Posterior vena cava (tissue), 2 donors: ENCODE measurements at places on chromosomes 11 and 22. TPM values are rescaled to one million over a fixed set of nuclear protein-coding genes. Genes with fewer than 3 reads are reported as not detected.

- DNase-seq: peak; percentile 44
Measured at GRCh38 chr22:44525941-44526778, 28.1 kb upstream of the RTL6 start.

- peak; percentile 49 for DNase-seq
Measured at GRCh38 chr22:37259540-37260029, 15.5 kb upstream of the RAC2 start.

The KCNJ4 gene
- not detected for total RNA-seq

GRCh38 chr11:118872403-118872821, 11.3 kb upstream of the CXCR5 start:
- no peak for DNase-seq

- no peak for DNase-seq
Measured at GRCh38 chr11:109547356-109548027, 125.5 kb downstream of the C11orf87 start.

The TMEM121B gene
- 0.38 TPM for total RNA-seq

The CCDC116 gene
- total RNA-seq: 0.23 TPM

The FAM181B gene
- total RNA-seq: 0.42 TPM

- peak; percentile 98 for DNase-seq
Measured at GRCh38 chr22:39520226-39521105, at the start of gene ATF4. Gene ATF4 (plus strand): TSS chr22:39520562. CDS start chr22:39521446, 884 bp downstream.

- no peak for DNase-seq
Measured at GRCh38 chr11:104286129-104286528, 122.2 kb upstream of the PDGFD start.

GRCh38 chr22:44566911-44567310, 68.9 kb upstream of the RTL6 start:
- DNase-seq: no peak

DNA sequence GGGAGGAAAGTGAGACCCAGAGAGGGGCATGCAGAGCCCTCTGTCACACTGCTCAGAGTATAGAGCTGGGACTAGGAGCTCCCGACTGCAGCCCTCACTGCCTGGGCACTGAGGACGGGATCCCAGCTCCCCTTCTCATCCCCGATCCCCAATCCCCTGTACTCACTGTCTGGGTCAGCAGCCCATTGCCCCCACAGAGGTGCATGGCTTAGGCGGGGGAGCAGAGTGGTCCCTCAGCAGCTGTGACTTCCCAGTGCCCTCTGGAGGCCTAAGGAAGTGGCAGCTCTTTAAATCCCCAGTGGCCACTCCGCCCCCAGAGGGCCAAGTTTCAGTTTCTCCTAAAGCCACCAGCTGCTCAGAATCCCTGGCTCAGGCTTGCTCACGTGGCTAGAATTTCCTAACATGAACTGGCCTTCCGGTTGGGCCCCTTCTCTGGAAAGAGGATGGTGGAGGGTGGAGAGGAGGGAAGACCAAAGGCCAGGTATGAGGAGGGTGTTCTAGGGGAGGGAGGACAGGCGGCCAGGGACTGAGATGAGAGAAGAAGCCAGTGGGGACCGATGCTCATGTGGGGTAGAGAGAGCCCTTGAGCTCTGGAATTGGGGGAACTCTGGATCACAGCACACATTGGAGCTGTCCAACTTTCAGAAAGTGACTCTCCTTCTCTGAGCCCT, at the start of gene BATF2:
Gene BATF2 (minus strand): TSS at position 262 of the 671 bp plus-strand sequence. CDS start 57 bp downstream, at position 205.
- DNase-seq: peak; percentile 90

The DNAJB13 gene
- not detected for total RNA-seq

- no peak for DNase-seq
Measured at GRCh38 chr22:23033116-23033905, 37.0 kb upstream of the GNAZ start.

- peak; percentile 91 for DNase-seq
Measured at GRCh38 chr22:37563153-37564081, 3.1 kb downstream of the CDC42EP1 start.

GRCh38 chr22:36015155-36015810, 13.3 kb downstream of the RBFOX2 start:
- DNase-seq: no peak

DNA sequence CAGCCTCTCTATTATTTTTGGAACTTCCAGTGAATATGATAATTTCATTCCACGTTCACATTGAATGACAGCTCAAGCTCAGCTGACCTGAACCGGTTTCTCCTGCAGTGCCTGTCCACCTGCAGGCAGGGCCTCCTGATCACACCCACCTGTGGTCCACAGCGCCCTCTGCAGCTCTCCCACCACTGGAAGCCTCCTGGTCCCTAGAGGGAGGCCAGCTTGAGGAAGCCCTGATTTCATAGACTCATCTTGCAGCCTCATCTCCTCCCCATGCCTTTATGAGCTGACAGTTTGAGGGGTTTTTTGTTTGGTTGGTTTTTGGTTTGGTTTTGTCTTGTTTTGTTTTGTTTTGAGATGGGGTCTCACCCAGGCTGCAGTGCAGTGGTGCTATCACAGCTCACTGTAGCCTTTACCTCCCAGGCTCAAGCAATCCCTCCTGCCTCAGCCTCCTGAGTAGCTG, 29.9 kb upstream of the MALAT1 start:
- DNase-seq: no peak

DNA sequence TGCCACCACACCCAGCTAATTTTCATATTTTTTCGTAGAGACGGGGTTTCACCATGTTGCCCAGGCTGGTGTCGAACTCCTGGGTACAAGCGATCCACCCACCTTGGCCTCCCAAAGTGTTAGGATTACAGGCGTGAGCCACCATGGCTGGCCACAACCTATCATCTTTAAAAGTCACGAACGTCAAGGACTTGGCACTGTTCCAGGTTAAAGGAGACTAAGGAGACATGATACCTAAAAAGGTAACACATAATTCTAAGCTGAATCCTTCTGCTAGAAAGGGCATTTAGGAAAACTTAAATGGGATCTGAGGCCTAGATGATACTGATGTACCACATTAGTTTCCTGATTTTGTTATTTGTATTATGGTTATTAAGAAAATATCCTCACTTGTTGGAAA, 43.3 kb upstream of the SYT9 start:
- DNase-seq: no peak
